ENCODE measurements at places on chromosomes 3 and 15.

DNA sequence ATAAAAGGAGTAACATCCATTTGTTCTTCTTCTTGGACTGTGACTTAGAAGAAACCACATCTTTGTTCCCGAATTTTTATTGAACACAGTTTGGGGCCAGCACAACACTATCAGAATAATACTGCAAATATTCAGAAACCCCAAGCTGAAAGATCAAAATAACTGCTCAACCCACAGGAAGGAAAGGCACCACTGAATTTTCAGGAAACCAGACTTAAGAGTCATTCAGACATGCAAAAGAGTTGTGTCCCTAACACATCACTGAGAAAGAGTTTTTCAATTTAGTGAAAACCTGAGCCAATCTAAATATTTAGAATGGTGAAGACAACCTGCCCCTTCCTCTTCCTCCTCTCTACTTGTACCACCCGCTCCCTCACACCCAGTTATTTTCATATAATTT is 295.0 kb upstream of the RORA start:
- DNase-seq = peak; percentile 4

DNA sequence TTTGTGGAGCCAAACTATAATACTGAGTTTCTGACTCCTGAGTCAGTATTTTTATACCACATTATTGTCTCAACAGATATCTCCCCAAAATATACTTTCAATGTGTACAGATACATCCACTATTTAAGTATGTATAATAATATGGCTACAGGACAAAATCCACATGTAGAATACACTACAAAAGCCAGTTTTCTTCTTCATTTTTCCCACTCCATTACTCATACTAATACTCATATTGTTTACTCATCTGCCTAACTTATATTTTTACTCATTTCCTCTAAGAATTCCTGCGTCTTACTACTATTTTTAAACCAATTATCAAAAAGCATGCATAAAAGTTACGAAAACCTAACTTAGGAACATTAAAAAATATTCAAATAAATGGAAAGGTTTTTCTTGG is 440.8 kb downstream of the ZNF385D start:
- no peak for DNase-seq

DNA sequence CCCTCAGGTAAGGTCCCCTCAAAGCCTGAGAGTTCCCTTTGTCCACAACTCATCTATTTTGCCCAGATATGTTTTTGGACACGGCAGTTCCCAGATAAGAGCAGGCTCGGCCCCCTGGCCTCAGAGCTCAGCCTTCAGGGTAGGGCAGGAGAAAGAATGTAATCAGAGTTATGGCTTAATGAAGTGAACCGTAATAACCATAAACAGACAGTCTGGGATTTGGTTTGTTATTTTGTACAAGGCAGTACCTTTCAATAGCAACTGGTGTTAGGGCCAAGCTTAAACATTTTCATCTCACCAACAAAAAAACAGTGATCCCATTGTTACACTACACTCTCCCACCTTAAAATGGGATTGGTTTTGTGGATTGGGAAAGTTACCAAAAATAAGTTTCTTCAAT is 12.2 kb upstream of the ALDH1A3 start:
- DNase-seq = no peak

- no peak for DNase-seq
Measured at GRCh38 chr3:135084405-135084804, 289.3 kb downstream of the EPHB1 start.

GRCh38 chr3:189567766-189568420 is 63.3 kb upstream of the TP63 start:
- DNase-seq = no peak

GRCh38 chr3:17052363-17052762 is 167.6 kb downstream of the PLCL2 start:
- no peak for DNase-seq
